ENCODE measurements at places on chromosomes 11 and 22. TPM values are rescaled to one million over a fixed set of nuclear protein-coding genes. Genes with fewer than 3 reads are reported as not detected.

DNA sequence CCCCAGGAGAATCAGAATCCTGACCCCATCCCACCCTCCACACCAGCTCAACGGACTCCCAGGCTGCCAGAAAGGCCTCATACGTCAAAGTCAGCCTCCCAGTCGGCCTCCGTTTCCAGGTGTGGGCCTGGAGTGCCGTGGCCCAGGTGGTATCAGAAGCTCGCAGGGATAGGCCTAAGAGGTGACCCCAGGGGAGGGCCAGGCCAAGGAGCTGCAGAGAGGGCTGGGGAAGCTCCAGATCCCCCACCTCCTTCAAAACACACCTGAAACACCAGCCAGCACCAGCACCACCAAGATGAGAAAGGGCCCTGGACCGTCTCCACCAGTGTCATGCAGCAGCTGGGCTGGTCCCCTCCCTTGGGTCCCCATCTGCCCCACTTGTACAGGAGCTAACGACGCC lies 20.3 kb downstream of the ASCL2 start:
- no peak for DNase-seq

- DNase-seq = no peak
These were observed 14.3 kb upstream of the CBX6 start for GRCh38 chr22:38886333-38886732.

DNA sequence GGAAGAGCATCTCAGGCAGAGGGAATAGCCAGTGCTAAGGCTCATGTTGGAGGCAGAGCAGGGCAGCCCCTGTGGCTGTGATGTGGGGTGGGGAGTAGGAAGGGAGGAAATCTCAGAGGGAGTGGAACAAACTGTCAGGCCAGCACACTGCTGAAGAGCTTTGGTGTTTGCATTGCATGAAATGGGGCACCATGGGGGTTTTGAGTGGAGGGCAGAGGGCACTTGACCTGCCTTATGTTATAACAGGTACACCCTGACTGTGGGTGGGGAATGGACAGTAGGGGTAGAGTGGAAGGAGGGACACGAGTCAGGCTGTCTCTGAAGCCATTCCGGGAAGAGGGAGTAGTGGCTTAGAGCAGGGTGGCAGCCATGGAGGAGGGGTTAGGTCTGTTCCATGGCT lies 24.0 kb downstream of the PRDM11 start:
- DNase-seq = no peak

DNA sequence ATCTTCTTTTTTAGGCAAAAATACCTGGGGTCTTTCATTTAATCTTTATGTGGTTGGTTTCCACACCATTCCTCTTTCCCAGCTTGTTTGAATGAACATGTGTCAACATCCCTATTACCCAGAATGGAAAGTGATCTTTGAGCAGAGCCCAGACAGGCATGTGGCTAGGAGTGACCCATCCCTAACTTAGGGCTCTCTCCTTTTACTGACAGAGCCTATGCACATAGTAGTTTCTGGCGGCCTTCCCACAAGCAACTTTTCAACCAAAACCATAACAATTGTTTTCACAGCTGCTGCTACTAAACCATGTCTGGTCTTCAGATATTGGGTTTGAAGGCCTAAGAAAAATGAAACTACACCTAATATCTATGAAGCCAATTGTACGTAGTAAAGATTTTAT lies 107.5 kb downstream of the TENM4 start:
- no peak for DNase-seq

- DNase-seq = no peak
These were observed 157.4 kb upstream of the NAV2 start for GRCh38 chr11:19555266-19555665.

DNA sequence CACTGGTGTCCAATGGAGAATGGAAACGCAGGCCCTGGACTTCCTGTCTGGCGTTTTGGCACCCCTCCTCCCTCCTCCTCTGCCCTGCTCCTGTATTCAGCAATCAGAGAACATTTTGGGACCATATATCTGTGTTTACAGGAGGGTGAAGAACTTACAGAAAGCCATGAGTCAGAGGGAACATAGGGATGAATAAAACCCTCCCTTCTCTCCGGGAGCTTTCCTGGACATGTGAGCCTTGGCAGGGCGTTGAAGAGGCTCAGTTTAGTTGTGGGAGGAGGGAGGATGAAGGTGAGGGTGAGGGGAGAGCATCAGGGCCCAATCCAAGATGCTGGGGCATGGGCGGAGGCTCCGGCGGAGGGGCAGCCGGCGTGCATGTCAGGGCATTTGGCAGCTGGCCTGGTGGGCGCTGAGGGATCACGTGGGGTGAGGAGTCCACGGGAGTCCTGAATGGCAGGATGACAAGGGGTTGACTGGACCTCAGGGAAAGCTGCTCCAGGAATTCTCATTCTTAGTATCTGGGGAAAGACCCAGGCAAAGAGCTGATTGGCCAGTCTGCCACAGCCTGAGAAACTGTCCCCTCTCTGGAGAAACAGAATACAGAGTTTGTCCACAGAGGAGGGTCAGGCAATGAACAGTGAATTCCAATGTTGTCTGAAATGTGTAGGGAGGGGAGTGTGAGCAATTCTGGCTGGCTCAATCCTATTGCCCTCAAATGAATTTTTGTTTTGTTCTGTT lies 28.9 kb downstream of the MICAL2 start:
- DNase-seq = no peak

DNA sequence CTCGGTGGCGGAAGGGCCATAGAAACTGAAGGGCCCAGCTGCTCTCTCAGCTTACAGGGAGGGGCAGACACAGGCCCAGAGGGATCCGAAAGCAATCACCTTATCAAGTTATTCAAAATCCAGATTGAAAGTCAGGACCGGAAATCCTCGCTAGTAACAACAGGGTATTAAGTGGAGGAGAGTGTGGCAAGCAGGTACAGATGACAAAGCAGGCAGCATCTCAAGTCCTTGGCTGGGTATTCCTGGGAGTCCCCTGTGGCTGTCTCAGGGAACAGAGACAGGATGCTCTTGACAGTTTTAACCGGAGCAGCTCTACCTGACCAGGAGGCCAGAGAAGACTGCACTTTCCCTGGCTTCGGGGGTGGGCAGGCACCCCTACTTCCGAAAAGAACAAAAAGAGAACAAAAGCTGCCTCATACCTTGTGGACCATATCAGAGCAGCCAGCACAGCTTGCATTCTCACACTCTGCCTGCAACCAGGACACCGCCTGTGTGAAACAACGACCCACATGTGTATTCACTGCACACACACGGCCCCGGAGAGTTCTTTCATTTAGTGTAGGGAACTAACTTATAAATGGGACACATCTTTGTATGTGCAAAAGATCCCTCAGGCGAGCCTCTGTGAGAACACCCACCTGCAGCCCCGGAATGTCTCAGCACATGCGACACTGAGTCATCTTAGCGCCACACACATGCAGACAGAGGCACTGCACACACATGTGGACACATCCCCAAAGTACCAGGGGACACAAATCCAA lies 78.3 kb downstream of the MICAL3 start:
- DNase-seq = no peak

DNA sequence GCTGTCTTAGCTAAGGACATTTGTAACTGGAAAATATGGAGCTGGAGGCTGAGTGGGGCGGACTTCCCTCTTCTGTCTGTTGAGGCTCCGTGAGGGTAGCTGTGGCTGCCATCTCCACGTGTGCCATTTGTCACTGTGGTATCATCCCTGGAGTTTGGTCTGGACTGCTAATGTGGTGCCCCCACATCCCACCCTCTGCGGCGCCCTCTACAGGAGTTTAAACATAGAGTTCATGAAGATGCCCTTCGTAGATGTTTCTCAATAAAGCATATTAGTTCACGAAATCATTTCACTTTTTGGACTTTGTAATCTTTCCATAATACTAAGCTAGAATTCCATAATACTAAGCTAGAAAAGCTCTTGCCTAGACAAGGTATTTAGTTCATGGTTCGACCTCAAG lies 52.4 kb downstream of the TECTA start:
- DNase-seq = no peak

DNA sequence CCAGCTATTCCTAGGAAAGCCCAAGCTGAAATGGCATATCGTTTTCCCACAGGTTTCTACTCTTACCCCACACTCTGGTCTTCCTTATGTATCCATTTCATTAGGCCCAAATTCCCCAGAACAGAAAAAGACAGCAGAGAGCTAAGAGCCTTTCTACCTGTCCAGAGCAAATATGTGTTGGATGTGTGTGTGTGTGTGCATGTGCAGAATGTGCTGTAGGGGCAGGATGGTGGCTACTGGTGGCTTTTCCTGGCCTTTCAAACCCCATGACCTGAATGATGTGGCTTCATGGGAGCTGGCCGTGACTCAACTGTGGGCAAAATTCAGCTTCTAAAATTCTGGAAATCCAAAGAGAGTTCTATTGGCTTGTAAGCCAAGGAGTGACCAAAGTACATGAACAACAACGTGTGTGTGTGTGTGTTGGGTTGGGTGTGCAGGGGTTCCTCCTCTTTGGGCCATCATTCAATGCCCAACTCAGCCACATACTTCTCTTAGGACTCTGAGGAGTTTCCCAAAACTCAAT lies 421.4 kb upstream of the CADM1 start:
- no peak for DNase-seq

DNA sequence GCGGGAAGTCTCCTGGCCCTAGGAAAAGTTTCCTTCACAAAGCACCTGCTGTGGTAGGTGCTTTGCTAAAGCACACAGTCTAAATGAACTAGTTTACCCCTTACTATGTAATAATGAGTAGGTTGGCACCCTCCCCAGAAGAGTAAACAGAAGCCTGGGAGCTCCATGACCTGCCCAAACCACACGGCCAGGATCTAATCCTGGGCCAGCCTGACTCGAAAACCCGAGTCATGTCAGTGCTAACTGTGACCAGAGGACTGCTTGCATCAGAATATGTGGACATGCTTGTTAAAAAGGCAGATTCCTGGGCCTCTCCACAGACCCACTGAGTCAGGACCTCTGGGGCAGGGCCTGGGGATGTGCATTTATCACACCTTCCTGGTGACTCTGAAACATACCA lies 67.7 kb downstream of the PANX1 start:
- no peak for DNase-seq

DNA sequence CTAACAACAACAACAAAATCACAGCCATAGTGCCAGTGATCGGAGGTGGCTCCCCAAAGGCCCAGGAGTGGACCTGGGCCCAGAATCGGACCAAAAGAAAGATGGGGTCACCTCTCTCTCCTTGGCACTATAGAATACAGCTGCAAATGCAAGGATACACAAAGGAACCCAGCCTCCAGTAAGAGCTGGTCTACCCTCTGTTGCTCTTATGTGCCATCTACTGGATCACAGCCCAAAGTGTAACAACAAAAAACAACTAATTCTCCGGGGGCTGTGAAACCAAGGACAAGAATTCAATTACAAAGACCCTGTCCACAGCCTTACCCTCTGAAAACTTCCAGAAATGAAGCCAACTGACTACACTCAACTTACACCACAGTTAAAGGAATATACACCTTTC lies 21.6 kb downstream of the OR8G5 start:
- no peak for DNase-seq

DNA sequence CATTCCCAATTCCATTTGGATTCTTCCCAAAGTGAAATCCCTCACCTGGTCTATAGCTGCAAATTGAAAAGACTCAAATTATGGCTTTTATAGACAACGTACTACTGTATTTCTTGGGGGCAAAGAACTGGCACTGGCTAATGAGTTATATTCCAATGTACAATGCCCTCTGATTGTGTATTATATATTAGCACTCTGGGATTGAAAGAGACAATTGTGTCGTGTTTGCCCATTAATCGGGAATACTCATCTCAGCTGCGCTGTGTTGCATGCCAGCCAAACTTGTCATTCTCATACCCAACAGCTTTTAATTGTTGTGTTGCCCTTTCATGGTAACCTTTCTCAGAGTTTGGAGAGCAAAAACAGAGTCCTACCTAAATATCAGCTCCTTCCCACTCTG lies 55.0 kb upstream of the ZBTB44 start:
- no peak for DNase-seq

GRCh38 chr11:115941481-115941993 lies 437.3 kb upstream of the CADM1 start:
- DNase-seq = peak; percentile 56

GRCh38 chr22:42752230-42752746 lies 31.6 kb upstream of the A4GALT start:
- no peak for DNase-seq

DNA sequence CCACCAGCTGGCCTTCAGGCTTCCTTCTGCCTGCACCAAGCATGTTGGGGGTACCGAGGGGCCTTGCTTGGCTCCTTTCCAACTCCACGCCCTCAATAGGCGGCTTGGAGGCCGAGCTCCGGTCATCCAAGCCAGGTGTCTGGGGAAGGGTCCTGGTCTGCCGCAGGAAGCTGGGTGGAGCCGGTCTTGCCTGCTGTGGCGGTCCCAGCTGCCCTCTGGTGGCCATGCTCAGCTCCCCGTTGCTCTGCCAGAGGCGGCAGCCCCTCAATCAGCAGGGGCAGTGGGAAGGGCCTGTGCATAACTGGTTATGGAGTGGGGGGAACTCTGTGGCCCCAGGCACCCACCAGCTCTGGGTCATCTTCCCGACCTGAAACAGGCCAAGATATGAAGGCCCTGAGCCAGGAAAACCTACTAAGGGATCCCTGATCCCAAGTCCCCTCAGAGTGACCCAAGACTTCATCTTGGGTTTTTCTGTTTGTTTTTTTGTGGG lies 3.2 kb downstream of the ARVCF start:
- peak; percentile 68 for DNase-seq

GRCh38 chr11:8066911-8067455 lies 14.0 kb upstream of the TUB start:
- DNase-seq = peak; percentile 14

GRCh38 chr11:19419021-19419750 lies 178.4 kb upstream of the E2F8 start:
- no peak for DNase-seq

DNA sequence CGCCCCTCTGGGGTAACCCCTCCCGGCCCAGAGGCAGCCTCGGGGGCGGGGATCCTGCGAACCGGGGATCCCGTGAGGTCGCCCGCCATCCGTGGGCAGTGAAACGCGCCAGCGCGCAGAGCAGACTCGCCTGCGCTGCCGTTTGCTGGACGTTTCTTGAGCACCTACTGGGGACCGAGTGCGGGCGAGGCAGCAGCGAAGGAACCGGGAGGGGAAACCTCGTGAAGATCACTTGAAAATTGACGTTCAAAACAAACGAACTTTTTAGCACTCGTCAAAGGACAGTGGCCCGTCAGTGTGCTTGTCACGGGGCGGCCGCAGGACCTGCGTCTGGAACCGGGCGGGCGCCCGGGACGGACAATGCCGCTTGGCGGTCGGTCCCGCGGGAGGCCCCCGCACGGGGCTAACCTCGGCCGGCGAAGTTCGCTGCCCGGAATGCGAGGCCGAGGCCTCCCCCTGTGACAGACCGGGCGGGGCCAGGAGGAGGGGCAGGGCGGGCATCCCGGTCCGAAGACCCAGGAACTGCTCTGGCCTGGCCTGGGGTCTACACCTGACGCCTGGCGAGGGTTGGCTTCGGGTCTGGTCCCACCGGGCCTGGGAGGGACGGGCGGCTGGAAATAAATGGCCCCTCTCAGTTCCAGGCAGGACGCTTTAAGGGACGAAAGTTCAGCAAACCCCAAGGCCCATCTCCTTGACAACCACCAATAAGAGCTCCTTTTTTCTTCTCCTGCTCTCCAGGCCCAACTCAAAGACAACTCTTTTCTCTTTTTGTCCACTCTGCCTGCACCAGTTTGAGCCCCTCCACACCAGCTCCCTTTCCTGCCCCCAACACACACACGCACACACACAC lies 723 bp upstream of the SCUBE1 start:
- no peak for DNase-seq

INPP5J gene
- total RNA-seq = 20.7 TPM

VSIG10L2 gene
- 0.08 TPM for total RNA-seq

SEPTIN5 gene
- total RNA-seq = 141 TPM

LGR4 gene
- total RNA-seq = 13.0 TPM

OR8G5 gene
- total RNA-seq = not detected
